ENCODE measurements at places on chromosomes 3 and 15.

GRCh38 chr3:117547956-117548550 lies 838.5 kb downstream of the TUSC7 start:
- peak; percentile 71 for DNase-seq

GRCh38 chr3:187750006-187750512 lies 4.8 kb upstream of the BCL6 start:
- DNase-seq: no peak

- peak; percentile 26 for DNase-seq
These were observed 73.4 kb downstream of the SLCO3A1 start for GRCh38 chr15:91926908-91927270.

DNA sequence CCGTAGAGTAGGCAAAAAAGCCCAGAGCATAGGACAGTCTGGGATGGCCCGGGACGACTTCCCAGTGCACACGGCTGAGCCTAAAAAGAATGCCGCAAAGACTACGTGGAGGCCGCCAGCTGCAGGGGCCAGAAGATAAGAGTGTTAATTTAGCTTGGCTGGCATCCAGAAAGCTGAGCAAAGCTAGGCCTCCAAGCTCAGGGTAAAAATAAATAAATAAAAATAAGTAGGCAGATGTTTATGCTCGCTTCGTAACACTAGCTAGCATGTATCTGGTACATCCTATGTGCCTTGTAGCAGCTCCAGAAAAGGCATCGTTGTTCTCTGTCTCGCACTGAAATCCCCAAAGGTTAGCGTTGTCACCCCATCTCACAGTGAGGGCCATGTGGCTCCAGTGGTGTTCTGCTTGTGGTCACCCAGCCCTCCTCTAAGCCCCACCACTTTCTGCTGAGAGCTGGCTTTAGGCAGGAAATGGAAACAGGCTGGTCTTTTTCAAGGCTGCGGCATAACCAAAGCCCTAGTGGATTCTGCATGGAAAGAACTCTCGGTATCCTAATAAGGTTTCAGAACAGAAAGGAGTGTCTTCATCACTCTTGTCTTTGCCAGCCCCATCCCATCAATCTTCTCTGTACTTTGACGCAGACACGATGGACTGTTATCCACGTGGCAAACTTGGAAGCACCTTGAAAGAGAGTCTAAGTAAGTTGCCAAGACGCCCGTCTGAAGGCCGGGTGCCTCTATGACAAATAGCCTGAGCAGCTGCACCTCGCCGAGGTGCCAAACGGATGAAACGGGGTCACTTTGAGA lies 58.1 kb upstream of the MEF2A start:
- peak; percentile 56 for DNase-seq

DNA sequence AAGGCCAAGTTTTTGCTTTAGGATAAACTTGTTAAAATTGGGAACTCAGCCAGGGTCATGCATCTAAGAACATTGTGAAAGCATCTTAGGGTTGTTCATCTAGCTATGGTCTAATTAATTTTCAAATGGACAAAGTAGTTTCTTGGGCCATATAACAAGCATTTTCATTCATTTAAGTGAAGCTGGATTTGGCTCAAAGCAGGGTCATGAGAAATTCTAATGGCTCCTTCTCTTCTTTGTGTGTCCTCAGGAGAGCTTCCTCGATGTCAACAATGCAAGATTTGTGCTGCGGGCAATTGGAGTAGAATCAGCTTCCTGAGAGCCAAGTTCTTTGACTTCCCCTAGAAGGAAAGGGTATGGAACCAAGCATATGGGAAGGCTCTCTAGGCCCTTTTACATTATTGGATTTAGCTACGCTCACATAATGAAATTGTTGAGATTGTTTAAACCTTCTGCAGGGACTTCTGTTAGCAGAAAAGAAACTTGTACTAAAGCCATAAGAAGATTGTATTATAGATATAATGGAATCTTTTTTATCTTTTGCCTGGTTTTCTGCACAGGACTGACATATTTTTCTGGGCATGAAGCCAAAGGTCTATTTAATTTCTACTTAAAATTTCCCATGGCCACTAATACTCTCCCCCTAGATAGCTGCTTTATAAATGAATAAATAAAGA lies 1.8 kb upstream of the SAMMSON start:
- DNase-seq: no peak

GRCh38 chr3:49173792-49174170 lies 2.4 kb downstream of the KLHDC8B start:
- DNase-seq: no peak

GRCh38 chr3:4008205-4008604 lies 209.0 kb downstream of the LRRN1 start:
- no peak for DNase-seq

- DNase-seq: no peak
These were observed 284.4 kb downstream of the KCNH8 start for GRCh38 chr3:19432669-19433068.

DNA sequence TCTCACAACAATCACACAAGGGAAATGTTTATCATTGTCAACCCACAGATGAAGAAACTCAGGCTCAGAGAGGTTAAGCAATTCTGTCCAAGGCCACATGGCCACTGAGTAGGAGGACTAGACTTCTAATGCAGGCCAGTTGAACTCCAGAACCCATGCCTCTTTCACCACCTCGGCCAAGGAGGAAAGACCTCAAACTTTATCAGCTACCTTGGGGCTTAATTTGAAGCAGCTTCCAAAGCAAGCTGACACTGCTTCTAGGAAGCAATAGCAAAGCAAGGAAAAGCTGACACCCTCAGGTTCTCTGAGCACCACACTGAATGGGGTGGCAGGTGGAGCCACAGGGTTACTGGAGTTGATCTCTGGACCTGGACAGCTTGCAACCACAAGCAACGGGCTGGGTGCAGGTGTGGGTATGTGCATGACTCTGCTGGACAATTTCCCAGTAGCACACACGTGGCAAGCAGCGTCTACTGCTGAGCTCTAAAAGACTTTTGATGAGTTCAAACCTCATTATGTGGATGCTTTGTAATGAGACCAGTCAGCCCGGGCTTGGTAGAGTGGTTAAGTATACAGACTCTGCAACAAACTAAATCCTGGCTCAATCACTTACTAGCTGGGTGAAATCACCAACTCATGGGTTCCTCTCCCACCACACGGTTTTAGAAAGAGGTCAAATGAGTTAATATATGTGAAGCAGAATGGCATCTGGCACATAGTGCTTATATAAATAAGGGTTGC lies 23.1 kb downstream of the CCNL1 start:
- no peak for DNase-seq

GRCh38 chr15:62571072-62571471 lies 406.0 kb upstream of the C2CD4B start:
- no peak for DNase-seq

GRCh38 chr15:99253381-99254090 lies 2.3 kb downstream of the LRRC28 start:
- peak; percentile 63 for DNase-seq

GRCh38 chr3:189144645-189145044 lies 27.1 kb upstream of the TPRG1 start:
- no peak for DNase-seq

- DNase-seq: no peak
These were observed 514.8 kb downstream of the MAGI1 start for GRCh38 chr3:65523878-65524277.
